Thymus (tissue), 14 donors: ENCODE measurements at places on chromosomes 3 and 15.

DNA sequence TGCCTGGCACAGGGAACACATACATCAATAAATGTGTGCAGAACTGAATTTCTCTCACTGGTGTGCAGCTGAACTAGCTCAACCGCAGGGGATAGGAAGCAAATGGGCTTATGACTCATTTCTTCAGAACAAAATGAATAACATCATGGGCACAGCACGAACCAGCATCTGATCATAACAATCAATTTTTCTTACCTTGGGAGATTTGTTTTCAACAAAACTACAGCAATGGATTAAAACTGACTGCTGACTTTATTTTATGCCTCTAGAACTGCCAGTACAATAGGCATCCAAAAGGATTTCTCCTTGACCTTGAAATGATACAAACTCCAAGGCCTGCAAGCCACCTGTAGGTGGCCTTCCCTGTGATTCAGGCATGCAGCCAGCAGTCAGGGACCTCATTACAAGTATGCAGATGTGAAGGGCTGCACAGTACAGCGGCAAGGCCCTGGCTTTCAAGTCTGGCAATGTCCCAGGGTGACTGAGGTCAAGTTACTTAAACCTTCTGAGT is 26.1 kb downstream of the TAMM41 start:
- no peak for DNase-seq

GRCh38 chr3:25895031-25895430 is 105.1 kb downstream of the OXSM start:
- DNase-seq, result no peak

- DNase-seq, result no peak
These were observed 80.1 kb upstream of the TRIM42 start for GRCh38 chr3:140597792-140598191.

- DNase-seq, result no peak
These were observed 28.9 kb downstream of the IGSF10 start for GRCh38 chr3:151431940-151432339.

GRCh38 chr15:89785774-89786140 is 9.6 kb downstream of the MESP2 start:
- no peak for DNase-seq

GRCh38 chr15:76566276-76566675 is 229.7 kb downstream of the ISL2 start:
- no peak for DNase-seq

- DNase-seq, result no peak
These were observed 14.3 kb upstream of the CAMKV start for GRCh38 chr3:49883998-49884397.

GRCh38 chr3:97720417-97720816 is 44.1 kb upstream of the ARL6 start:
- DNase-seq, result no peak

DNA sequence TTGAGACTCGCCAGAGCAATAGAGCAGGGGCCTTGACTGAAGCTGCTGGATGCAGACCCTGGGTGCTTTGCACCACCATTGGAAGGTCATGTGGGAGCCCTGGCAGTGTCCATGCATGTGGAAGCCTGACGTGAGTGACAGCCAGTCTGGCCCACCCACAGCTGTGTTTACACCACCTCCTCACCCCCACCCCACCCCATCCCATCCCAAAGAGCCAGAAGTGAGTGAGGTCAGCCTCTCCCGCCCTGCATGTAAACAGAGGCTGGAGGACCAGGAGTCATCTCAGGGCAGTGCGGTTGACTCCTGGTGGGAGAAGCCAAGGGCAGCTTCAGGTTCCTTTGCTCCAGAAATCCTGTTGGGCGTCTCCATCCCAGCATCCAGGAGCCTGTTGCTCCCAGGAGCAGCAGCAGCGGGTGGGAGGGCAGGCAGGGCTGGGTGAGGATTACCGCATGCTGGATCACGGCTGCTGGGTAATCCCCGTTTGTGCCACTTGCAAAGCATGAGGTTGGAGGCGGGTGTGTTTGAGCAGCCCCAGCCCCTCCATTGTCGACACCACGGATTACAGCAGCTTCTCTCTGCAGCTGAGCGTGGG is 44.6 kb downstream of the CORO2B start:
- no peak for DNase-seq

- no peak for DNase-seq
These were observed 51.0 kb downstream of the ZDHHC19 start for GRCh38 chr3:196159952-196160804.

GRCh38 chr3:59788133-59788532 is 738.3 kb upstream of the CFAP20DC start:
- no peak for DNase-seq

GRCh38 chr3:187810021-187810446 is 64.8 kb upstream of the BCL6 start:
- DNase-seq, result no peak

- no peak for DNase-seq
These were observed 61.1 kb downstream of the KCNAB1 start for GRCh38 chr3:156181509-156181908.

DNA sequence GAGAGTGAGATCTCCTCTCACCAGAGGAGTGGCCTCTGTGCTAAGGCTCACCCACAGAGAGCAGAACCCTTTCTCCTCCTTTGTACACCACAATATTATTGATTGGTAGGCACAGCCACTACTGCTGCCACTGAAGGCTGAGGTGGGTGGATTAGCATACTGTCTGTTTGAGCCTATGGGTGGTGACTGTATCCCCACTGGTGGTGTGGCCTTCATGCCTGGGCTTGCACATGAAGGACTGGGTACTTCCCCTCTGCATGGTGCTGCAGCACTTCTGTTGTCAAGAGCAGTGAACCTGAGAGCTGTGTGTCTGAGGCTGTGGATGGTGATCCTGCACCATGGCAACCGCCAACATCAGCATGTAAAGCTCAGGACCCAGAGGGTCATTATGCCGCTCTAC is 35.7 kb upstream of the NECTIN3 start:
- DNase-seq, result no peak

DNA sequence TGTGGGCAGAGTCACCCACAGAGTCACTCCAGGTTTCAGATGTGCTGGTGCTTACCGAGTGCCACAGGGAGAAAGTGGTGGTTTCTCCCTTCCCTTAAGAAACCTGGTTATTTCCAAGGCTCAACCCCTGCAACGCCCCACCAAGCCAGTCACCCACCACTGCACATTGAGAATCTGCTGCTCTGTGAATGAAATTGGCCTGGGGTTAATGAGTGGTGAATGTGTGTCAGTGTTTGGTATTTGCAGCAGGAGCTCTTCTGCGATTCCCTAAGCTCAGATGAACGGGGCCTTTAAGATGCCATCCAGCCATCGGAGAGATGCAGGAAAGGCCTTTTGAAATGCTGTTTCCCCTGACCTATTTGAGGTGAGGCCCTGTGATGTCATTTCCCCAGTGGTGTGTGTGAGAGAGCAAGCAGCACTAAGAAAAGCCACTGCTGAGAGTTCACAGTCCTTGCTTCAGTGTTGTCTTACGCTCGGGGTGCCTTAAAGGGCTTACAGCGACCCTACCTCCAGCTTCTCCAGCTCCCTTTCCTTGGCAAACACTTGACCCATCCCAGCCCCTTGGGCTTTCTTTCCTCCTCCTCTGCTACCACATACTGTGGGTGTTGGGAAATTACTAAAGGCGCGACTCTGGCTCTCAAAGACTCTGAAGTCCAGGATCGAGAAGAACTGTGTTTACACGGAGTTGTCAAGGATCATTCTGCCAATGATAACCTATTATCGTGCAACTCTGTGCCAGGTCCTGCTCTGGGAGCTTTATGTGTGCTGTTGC is 68.9 kb downstream of the SMAD3 start:
- DNase-seq, result peak; percentile 60
